Stimulated activated CD8-positive, alpha-beta memory T cell treated with anti-CD3 and anti-CD28 coated beads, Interleukin-2, amount 100 ng/mL, for 1 hour (primary cell): ENCODE measurements at places on chromosomes 2 and 18.

- DNase-seq = no peak
These were observed 15.4 kb downstream of the SLC35F5 start for GRCh38 chr2:113741091-113741490.

DNA sequence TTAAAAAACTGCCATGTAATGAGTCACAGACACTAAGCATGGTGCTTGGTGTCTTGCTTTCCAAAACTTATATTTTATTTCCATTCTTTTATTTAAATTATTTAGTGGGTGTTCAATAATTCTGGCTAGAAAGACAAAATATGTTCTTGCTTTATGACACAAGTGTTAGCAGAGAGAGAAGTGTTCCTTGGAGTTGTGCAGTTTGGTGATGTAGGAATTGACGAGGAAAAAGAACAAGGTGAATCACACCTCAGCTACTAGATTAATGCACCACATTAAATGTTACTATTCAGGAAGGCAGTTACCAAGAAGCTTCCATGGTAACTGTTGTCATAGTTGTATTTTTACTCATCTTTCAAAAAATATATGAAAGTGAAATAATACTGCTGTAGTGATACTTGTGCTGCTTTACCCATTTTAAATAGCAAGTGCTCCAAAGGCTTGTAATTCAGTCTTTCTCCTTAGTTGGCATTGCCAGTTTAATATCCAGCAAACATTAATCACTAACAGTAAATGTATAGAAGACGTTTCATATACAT, 28.3 kb downstream of the ADAM23 start:
- no peak for DNase-seq

DNA sequence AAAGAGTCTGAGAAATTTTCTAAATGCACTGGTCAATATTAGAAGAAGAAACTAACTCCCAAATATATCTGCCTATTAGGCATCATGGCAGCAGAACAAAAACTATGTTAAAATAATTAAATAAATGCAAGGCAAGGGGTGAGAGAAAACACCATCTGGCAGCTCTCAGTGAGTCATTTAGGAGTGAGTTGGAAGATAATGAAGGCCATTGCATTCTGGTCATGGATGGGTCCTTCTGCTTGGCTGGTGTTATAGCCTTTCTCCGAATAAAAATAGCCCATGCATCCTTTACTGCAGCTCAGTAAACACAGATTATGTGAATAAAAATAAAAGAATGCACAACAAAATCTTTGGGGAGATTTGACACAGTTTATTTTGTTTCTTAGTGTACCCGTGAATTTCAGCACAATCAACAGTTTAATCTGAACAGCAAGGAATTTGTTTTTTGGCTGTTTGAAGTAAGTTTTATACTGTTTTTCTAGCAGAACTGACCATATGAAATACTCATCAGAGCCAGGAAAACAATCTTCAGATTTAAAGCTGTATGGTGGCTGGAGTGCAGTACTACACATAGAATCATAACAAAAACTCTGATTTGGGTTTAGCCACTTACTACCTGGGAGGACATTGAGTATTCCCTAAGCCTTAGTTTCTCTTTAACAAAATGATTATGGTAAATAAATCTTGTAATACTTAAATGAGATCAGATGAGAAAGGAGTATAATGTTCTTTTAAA, 225.1 kb upstream of the ITGA4 start:
- DNase-seq = no peak

GRCh38 chr2:225006730-225007129, 35.5 kb downstream of the DOCK10 start:
- no peak for DNase-seq

DNA sequence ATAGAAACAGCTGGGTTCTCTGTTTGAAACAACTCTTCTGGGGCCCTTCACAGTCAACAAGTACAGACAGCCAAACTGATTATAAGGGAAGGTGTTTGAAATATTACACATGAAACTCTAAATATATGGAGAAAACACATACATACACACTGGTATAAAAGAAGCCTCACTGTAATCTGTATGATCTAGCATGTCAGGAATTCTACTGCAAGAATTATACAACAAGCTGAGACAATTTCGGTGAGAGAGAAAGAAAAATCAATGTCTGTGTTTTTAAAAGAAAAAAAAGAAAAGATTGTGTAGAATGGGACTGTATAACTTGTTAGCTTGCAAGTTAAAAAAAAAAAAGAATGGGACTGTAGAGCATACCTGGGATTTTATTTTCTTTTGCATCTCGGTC, 26.3 kb downstream of the IRS1 start:
- DNase-seq = no peak

DNA sequence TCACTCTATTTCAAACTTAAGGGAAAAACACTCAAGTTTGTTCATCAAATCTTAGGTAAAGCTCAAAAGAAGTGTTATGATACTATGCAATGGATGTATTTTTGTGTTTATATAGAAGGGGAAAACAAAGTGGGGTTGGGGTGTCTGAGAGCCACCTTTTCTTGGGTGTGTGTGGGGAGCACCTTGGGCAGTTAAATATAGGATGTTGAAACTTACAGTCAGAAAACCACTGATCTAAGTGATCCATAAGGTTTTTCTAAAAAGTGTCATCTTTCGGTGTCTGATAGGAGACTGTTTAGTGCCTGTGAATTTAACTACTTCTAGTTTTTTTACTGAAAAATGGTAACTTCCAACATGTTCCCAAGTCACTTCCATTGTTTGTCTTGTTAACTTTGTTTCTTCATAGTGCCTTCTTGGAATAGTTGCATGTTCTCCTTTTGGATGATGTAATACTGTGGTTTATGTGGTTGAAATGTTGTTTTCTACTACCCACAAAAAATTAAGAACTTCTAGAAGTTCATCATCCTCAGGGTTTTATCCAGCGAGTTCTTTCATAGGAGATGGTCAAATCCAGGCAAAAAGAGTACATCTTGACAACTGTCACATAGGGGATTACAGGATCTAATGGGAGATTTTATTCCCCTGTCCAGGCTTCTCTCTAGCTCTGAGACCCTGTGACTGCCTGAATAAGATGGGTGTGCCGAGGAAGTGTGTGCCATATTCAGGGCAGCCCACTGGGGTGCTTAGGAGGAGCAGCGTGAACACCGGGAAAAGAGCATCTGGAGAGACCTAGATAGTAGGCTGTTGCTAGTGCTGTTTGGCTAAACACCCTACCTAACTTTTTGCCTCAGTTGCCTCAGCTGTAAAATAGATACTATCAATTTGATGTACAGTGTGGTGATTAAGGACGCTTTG, 46.2 kb downstream of the CAB39 start:
- no peak for DNase-seq

DNA sequence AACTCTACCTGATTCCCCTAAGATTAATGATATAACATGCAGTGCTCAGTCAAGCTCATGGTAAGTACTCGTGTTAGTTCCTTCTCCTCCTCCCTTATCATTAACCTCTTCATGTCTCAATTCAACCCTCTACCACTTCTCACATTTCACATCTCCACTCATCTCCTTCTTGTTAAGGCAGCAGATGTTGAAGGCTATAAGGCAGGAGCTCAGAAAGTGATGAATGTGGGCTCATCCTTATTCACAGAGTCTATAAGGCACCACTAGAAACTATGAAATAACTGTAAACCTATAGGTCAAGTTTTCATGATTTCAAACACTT, 56.0 kb downstream of the CLHC1 start:
- no peak for DNase-seq

- peak; percentile 62 for DNase-seq
These were observed 11.5 kb downstream of the CFAP65 start for GRCh38 chr2:219029829-219030165.

DNA sequence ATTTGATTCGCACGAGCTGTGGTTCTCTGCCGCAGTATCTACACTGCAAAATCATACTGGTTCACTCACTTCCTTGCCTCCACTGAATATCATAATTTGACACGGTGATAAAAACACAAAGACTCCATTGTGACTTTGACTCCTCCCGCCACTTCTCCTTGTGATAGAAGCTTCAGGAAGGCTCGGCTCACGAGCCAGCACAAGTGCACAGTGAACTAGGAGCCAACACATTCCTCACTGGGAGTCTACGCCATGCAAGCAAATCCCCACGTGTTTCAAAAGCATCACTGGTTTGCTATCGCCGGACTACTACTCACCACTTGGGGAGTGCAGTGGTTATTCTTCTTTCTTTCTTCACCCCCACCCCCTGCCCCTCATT, 293.3 kb upstream of the PARD3B start:
- DNase-seq = no peak

DNA sequence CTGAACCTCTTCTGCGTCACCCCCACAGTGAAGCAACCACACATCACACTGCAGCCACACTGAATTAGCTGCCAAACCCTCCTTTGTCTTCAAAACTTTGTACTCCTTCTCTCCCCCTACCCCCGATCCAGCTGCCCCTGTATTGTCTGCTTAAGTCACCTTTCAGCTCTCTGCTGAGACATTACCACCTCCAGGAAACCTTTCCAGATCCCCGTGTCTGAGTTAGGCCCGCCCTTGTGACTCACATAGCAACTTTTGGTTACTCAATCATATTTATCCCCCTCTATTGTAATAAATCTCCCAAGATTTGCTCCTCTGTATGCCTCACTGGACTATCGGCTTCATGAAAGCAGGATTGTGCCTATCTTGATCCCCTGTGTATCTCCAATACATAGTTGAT, 82.8 kb upstream of the CDCA7 start:
- DNase-seq = no peak

- no peak for DNase-seq
These were observed 1.4 kb upstream of the FAM168B start for GRCh38 chr2:131094463-131095281.

GRCh38 chr2:62415019-62415431, 91.0 kb downstream of the TMEM17 start:
- DNase-seq = no peak

DNA sequence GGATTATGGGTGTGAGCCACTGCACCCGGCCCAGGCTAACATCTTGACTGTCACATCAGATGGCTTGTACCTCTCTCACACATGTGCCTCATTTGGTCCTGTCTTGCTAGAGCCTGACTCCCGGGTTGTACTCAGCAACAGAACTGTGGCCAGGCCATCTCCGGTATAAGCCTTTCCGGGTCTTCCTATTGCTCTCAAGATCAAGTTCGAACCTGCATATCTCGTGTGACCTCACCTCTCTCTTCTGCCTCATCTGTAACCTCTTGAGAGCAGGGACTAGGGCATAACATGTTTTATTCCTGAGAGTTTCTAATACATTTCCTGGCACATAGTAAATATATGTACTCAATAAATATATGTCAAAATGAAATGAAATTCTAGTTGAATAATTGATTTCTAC, 114.0 kb downstream of the ACAA2 start:
- DNase-seq = no peak

DNA sequence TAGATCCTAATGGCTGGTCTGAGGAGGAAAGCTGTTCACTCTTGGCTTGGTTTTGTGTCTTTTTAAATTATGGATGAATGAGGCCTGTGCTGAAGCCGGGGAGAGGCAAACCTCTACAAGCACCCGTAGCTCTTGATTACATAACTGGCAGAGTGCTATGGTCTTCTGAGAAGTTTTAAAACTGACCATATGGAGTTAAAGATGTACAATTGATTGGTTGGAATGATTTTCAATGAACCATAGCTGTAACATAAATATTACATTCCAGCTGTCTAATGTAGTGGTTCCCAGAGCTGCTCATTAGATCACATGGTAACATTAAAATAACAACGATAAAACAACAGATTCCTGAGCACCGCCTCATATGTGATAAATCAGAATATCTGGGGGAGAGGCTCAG, 71.1 kb upstream of the MAP4K3 start:
- DNase-seq = no peak

- DNase-seq = no peak
These were observed 41.9 kb downstream of the KLF7 start for GRCh38 chr2:207123776-207124391.

- DNase-seq = no peak
These were observed 99.5 kb upstream of the GATA6 start for GRCh38 chr18:22069916-22070315.

DNA sequence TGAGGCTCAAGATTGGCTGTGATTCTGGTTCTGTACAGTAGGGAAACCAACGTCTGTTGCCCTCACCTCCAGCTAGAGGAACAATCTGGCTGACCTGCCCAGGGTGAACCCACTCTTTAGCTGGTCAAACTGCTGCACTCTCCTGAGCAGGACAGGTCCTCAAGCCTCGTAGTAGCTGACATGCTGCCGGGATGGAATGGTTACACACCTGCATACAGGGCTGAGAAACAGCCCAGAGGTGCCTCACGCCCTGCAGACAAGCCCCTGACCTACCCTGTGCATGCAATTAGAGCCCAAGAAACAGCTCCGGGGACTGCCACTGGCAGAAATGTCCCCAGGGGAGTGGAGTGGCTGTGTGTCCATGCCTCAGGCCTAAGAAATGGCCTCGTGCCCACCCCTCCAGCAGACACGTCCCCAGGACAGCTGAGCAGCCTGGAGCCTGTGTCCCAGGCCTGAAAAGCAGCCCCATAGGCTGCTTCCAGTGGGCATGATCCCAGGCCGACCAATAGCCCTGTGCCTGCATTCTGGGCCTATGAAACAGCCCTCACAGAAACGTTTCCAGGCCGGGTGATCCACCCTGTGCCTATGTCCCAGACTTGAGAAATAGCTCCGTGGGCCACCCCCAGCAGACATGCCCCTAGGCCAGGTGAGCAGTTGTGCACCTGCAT, 25.4 kb downstream of the BOLL start:
- no peak for DNase-seq

- DNase-seq = no peak
These were observed 2.8 kb upstream of the SCRN3 start for GRCh38 chr2:174392706-174393105.

DNA sequence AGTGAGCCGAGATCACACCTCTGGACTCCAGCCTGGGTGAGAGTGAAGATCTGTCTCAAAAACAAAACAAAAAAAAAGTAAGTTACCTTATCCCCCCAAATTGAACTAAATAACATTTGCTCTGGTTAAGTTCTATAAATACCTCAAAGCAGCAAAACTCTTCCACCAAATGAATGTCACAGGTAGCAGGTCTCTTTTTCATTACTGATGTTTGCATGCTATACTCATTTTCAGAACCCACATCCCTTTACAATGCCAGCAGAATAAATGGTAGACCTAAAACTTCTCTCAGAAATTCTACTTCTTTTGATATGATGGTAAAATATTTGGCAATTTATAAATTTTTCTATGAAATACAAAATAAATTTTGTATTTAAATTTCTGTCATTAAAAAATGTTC, 22.3 kb downstream of the INO80D start:
- DNase-seq = no peak

GRCh38 chr2:154577390-154577789, 121.1 kb upstream of the KCNJ3 start:
- no peak for DNase-seq

DNA sequence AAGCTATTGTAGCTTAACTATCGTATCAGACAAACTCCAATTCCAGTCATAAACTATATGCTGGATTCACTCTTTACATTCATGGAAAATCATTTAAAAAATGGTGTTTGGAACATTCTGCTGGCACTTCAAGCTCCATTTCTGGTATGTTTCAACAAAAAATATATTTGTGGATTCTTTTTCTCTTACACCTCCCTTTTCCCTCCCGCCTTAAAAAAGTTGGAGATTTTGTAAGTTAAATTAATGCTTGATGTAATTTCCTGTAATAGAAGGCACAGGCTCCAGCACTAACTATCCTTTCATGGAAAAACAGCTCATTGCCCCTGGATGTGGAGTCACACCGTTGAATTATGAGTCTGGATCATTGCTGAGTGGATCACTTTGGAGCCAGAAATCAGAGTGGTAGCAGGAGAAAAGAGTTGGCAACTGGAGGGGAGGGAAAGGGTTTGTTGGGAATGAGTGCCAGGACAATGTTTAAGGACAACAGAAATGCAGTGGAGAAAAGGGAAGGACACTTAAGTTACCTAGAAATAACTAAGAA, 102.8 kb downstream of the ICOS start:
- no peak for DNase-seq

GRCh38 chr18:10590412-10590811, 64.6 kb downstream of the NAPG start:
- no peak for DNase-seq

GRCh38 chr2:235638541-235639427, 144.9 kb downstream of the AGAP1 start:
- no peak for DNase-seq
